Neural crest cell (in vitro differentiated cells): ENCODE measurements at places on chromosomes 16 and 17. TPM values are rescaled to one million over a fixed set of nuclear protein-coding genes. Genes with fewer than 3 reads are reported as not detected.
A peak's percentile ranks its signal among the peaks of the same experiment; 100 is the strongest.

DNA sequence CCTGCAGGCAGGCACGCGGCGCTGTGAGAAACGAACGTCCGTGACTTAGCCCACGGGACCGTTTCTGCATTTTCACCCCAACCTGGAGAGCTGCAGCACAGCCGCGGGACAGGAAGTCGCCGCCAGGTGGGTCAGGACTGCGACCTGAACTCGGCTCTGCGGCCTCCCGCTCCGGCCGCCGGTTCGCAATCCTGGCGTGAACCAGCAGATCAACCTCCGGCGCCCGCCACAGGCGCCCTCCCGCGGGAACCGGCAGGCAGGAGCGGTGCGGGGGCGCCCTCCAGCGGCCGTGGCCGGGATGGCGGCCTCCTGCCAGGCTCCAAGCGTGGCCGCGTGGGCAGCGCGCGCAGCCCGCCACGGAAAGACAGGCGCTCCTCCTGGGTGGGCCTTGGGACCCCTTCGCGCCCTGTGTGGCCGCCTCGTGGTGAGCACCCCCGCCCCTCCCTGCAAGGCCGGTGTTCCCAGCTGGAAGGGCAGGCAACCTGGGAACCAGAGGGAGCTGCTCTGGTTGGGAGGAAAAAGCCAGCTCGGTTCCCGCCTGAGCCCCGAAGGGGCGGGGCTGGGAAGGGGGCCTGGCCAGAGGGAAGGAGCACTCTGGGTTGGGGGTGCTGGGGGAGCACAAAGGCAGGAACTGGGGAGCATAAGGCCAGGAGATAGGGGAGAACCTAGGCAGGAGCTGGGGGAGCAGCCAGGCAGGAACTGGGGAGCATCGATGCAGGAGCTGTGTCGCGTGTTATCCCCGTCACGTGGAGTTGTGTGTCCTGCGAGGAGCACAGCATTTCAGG lies 28.2 kb downstream of the ACTG1 start:
- DNase-seq, result peak; percentile 88

DNA sequence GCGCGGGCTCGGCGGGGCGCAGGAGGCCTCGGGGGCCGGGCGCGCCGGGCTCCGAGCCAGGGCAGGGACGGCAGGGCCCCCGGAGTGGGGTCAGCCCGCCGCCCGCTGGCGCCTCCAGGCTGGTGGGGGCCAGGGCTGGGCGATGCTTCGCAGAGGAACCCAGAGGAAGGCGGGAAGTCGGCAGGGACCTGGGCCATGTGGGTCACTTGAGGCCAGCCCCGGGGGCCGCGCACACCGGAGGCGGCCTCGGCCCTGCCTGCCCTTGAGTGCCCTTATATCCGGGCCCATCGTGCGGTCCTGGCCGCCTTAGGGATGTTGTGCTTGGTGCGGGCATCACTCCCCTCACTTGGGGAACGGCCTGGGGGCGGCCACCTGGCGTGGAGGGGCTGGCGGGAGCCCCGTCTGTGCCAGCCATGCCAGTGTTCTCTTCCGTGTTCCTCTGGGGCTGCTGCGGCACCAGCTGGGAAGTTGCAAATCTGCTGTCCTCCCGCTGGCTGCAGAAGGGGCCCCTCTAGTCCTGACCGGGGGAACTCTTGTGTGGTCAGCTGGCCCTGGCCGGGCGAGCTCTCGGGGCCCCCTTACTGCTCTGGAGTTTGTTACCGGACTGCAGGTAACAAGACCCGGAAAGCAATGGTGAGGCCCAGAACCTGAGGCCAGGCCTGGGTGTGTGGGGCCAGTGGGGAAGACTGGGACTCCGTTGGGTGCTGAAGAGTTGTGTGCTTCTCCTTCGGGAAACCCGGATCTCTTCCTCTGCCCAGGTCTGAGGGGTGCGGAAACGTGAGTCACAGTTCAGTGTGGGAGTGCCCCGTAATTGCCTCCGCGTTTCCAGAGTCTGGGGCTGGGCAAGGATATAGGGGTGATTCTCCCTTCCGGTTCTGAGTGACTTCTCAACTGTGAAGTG lies 849 bp downstream of the CAPN15 start:
- DNase-seq, result no peak

- DNase-seq, result no peak
These were observed 74.1 kb downstream of the COG7 start for GRCh38 chr16:23378921-23379320.

DNA sequence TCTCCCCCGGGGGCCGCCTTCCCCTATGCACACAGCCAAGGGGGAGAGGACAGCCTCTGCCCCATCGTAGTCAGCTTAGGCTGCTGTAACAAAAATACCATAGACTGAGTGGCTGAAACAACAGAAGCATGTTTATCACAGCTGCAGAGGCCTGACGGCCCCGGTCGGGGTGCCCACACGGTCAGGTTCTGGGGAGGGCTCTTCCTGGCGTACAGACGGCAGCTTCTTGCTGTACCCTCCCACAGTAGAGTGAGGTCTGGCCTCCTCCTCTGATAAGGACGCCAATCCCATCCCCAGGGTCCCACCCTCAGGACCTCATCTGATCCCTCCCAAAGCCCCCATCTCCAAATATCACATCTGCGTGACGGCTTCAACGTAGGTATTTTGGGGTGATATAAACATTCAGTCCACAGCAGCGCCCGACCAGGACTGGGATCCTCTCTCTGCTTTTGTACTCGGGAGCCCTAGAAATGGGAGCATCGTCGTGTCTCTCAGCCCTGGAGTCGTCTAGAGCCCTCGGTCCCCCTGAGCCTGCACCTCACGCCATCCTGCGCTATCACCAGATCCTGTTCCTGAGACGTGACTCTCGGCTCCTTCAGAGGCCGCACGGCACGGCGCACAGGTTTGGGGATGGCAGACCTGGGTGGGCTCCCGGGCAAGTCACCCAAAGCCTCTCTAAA lies 67.8 kb downstream of the RPH3AL start:
- DNase-seq, result no peak

GRCh38 chr17:60354223-60354622 lies 37.7 kb downstream of the USP32 start:
- no peak for DNase-seq

- DNase-seq, result no peak
These were observed 623 bp downstream of the CACNA1G start for GRCh38 chr17:50560931-50561745.

DNA sequence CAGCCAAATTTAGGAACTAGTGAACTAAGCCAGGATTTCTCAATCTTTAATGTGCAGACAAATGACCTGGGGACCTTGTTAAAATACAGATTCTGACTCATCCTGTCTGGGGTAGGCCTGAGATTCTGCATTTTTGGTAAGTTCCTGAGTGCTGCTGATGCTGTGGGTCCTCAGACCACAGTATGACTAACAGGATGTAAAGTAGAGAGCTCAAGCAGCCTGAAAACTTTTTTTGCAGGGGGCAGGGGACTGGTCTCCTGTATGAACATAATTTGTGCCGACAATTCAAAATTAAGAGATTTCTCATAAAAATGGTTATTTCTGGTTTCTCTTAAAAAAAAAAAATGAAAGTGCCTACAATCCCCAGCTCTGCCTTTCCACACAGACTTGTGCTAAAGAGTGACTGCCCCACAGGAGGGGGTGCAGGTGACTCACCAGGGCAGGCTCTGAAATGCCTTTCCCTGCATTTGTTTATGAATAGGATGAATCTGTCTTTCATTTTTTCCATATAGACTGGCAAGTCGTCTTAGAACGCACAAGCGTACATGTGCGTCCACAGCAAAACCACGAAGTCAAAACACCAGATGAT lies 271.5 kb downstream of the PHKB start:
- no peak for DNase-seq

DNA sequence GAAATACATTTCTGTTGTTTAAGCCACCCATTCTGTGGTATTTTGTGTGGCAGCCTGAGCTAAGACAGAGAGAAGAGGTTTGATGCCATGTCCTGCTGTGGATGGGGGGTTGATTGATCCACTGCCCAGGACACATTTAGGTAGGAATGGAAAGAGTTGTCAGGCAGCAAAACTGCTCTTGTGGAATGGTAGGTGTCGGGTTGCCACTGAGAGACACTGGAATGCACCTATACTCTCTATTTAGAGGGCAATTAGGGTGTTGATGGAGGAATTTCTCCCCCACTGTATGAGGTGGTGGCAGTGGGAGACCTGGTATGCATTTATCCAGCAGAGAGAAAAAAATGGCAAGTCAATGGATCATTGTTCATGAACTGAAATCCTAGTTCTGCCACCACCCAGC lies 30.9 kb downstream of the CBLN1 start:
- DNase-seq, result no peak

- DNase-seq, result no peak
These were observed 8.4 kb downstream of the CDR2L start for GRCh38 chr17:74995847-74996246.

Gene PYDC1
- not detected in 2 replicates for total RNA-seq

- peak; percentile 23 for DNase-seq
These were observed at the start of gene C16orf74 for GRCh38 chr16:85750827-85751697. Gene C16orf74, minus strand, starts transcription at chr16:85751096. Its CDS starts 15,879 bp downstream, at chr16:85735217.

Gene KIF1C
- total RNA-seq, result 61.7 and 68.4 TPM in 2 replicates

DNA sequence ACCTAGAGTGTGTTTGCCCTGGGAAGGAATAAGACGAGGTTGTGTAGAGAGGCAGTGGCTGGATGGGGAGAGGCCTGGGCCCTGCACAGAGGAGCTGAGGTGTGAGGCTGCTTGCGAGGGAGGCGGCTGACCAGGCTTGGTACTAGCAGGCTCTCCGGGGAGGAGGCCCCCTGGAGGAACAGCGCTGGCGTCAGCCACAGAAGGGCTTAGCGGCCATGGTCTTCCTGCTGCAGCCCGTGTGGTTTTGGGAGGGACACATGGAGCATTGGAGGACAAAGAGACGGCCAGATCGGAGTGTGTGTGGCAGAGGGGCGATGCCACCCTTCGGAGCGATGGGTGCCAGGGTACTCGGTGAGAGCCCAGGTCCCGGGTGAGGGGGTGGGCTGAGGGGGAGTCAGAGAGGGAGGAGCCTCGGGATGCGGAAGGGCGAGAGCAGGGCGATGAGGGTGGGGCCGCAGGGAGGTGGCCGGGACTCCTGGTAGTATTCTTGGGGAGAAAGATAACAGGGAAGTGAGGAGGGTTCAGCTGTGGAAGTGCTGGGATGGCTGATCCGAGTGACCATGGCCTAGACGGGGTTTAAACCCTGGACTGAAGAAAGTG lies 8.3 kb downstream of the BANP start:
- no peak for DNase-seq

Gene KRT12
- not detected in 2 replicates for total RNA-seq

GRCh38 chr16:77807-78443 lies at the start of gene MPG:
Gene MPG, plus strand, starts transcription at chr16:78225. Its CDS starts 85 bp downstream, at chr16:78310.
- peak; percentile 60 for DNase-seq
